ENCODE measurements at places on chromosomes 13 and 19.

- no peak for DNase-seq
Measured at GRCh38 chr19:7729831-7730285, 2.1 kb downstream of the CLEC4G start.

DNA sequence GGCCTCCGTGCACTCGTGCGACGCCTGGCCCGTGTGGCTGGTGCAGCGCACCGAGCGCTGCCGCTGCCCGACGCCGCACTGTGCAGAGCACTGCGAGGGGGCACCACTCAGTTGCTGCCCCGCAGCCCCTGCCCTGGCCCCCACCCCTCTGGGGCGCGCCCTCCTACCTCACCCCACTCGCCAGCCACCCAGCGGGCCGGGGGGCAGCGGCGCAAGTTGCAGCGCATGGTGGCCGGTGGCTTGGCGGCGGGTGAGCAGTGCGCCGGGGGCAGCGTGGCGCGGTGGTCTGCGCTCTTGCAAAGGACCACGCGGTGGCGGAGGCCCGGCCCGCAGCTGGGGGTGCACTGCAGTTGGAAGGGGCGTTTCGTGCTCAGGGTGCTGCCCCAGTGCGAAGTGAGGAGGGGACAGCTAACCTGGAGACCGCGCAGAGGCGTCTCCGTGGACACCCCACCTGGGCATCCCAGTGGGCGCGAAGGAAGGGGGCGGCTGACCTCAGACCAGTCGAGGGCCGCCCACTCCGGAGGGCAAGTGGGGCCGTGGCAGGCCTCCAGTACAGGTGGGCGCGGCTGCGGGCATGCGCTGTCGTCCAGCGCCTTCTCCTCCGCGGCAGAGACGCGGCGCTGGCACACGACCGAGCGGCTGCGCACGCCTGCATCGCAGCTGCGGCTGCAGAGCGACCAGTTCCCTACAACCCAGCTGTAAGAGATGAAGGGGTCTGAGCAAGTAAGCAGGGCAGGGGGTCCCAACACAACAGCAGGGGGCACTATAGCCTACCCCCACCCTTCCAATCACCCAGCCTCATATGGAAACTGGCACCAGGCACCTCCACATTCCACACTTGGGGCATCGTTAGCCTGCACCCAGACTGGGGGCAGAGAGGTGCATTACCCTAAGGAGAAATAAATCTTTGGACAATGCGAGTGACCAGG is 8.0 kb upstream of the MYO1F start:
- no peak for DNase-seq

GRCh38 chr19:51097166-51097738 is 11.0 kb downstream of the CTU1 start:
- DNase-seq, result peak; percentile 69

- DNase-seq, result no peak
Measured at GRCh38 chr13:113586661-113587479, 2.3 kb downstream of the TFDP1 start.

DNA sequence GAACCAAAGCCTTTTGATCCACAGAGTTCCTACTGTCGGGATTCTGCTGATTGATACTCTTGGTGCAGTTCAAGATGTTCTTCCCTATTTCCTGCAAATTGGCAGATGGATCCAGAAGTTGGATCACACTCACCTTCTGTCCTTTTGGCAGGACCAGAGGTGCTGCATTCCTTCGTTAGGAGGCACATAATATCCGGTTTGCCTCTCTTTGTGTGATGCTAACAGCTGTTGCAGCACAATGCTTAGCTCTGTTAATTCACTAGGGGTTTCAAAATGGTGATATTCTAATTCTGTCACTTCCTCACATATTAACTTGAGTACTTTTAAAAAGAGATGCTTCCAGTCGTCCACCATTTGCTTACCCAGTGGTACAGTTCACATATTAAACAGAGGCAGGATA is 15.2 kb upstream of the CHST8 start:
- no peak for DNase-seq

DNA sequence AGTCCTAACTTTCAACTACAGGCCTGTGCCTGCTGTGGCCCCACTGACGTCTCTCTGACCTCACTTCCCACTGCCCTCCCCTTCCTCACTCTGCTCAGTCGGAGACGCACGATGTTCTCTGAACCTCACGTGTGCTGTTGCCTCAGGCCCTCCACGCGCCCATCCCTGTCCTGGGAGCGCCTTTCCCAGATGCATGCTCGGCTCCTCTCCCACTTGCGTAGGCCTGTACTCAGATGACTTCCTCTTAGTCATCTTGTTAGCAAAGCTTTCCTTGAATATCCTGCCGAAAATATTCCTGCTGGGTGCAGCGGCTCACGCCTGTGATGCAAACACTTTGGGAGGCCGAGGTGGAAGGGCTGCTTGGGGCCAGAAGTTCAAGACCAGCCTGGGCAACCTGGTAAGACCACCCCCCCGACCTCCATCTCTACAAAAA is 9.3 kb upstream of the SYT5 start:
- no peak for DNase-seq

GRCh38 chr13:110618167-110618566 is 2.8 kb downstream of the NAXD start:
- DNase-seq, result no peak

DNA sequence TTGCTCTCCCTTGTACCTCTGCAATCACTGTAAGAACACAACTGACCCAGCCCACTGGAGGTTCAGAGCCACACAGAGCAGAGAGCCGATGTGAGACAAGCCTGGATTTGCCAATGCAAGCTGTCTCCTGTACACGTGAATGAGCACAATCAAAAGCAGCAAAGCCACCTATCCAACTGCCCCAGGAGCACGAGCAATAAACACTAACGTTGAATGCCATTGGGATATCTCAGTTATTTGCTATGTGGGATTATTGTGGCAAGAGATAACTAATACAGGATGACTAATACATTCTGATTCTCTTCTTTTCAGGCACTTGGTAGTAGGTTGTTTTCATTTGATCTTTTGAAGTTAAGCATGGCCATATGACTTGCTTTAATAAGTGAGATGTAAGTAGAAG is 85.2 kb upstream of the FAM216B start:
- no peak for DNase-seq

DNA sequence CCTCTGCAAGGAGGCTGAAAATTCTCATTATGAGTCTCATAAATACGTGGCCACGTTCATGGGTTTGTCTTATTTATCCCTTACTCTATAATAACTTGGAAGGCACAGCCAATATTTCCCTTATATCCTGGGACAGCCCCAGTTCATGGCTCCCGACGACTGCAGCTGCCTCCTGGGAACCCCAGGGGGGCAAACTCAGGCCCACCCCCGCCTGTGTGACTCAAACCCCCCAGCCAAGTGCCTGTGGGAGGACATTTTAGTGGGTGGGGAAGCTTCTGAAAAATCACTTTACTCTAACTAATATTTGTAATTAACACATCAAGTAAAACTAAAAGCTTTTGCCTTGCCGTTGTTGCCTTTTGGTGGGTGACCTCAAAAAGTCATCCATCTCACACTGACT is 14.3 kb downstream of the RASA3 start:
- DNase-seq, result no peak

GRCh38 chr13:77846173-77846572 is 72.5 kb downstream of the EDNRB start:
- no peak for DNase-seq

GRCh38 chr13:23147827-23148226 is 33.0 kb upstream of the SGCG start:
- DNase-seq, result no peak

DNA sequence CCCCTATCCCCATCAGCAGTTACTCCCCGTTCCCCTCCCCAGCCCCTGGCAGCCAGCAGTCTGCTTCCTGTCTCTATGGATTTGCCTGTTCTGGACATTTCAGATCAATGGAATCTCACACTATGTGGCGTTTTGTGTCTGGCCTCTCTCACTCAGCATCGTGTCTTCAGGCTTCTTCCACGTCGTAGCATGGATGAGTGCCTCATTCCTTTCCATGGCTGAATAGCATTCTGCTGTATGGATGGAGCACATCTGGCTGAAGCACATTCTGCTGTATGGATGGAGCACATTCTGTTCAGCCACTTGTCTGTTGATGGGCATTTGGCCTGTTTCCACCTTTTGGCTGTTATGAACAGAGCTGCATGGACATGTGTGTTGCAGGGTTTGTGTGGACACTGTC is 29.5 kb downstream of the CRTC1 start:
- DNase-seq, result no peak

DNA sequence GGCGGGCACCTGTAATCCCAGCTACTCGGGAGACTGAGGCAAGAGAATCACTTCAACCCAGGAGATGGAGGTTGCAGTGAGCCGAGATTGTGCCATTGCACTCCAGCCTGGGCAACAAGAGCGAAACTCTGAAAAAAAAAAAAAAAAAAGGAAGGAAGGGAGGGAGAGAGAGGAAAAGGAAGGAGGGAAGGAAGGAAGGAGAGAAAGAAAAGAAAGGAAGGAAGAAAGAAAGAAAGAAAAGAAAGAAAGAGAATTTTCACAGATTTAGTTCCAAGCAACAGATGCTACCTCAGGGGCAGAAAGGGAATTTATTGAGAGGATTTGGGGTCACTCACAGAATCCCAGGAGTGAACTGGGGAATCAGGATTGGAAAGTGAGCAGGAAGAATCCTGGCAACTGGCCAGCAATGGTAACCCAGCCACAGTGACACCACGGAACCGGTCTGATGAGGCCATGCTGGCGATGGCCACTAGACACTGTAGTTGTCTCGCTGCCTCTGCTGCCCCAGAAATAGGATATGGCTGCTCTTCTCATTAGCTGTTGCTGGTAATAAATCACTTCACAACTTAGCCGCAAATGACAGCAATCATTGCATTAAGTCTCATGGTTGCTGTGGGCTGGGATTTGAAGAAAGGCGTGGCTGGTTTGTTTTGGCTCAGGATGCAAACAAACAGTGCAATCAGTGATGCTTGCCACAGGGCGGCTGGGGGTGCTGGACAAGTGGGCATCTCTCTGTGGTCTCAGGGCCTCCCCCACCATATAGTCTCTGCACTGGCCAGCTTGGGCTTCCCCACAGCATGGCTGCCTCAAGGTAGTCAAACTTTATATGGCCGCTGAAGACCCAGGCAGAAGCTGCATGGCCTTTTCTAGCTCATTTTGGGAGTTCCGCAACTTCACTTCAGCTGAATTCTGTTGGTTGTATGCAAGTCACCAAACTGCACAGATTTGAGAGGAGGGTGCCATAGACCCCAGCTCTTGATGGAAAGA is 5.2 kb upstream of the BCAM start:
- no peak for DNase-seq

DNA sequence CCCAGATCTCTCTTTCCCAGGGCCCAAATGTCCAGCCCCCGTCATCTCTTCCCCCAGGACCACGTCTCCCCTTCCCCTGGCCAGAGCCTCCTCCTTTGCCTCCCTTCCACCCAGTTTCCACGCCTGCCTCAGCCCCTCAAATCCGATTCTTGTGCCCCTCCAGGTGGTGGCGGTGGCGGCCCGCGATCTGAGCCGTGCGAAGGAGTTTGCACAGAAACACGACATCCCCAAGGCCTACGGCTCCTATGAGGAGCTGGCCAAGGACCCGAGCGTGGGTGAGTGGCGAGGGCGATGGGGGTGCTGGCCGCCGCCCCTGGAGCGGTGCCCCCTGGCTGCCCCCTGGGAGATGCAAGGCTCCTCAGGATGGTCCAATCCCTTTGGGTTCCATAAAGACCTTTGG is 1.3 kb downstream of the DHDH start:
- no peak for DNase-seq

DNA sequence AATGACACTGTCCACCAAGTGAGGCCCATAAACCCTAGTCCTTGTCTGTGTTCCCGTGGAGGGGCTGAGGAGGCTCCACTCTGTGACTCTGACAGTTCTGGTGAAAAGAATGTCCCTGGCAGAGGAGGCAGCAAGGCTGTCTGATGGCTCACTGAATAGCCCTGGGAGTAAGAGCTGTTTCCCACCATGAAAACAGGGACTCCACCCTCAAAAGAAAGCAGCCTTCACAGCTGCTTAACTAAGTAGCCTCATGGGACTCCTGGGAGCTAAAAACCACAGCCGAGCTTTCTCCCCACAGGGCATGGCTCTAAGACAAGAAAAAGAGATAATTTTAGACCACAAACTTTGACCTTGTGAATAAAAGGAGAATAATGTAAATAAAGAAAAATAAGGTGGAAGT is 135.1 kb upstream of the FRY start:
- DNase-seq, result no peak

- DNase-seq, result no peak
Measured at GRCh38 chr13:27853335-27853734, 61.1 kb downstream of the GSX1 start.

DNA sequence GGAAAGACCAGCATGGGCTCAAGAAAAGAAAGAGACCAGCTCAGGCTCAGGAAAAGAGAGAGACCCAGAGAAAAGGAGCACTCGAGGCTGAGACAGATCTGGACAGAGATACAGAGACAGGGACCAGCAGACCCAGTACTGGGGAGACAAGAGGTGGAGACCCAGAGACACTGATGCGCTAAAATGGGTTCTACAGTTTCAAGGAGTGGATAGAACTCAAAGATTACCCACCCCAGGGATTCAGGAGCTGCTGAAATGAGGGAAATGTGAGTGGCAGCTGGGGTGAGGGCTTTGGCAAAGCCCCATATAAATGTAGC is 609 bp upstream of the ZSCAN18 start:
- DNase-seq, result no peak

DNA sequence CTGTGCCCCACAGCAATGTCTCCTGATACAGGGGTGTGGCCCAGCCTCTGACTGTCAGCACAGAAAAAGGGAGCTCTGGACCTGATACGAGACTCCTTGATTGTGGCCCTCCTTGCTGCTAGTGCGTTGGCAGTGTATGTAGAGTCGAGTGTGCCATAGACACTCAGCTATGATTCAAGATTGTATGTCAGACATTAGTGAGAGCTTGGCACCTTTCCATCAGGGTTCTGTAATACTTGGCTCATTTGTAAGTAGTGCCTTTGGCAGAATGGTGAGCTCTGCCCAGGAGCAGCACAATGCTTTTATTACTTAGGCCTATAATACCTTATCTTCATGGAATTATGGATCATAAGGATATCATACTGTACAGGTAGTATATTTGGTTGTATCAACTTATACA is 83.4 kb downstream of the ATP8A2 start:
- DNase-seq, result no peak

DNA sequence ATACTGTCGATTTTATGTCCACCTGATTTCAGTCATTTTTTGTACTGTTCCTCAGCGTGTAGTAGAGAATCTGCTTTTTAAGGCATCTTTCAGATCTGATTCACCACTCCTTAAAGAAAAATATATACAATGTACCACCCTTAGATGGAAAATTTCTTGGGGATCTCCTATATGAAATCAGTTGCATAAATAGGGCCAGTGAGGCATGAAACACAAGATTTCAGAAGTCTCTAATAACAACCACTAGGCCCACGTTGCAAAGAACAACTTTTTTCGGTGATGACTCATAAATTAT is 1.4 kb downstream of the USP12 start:
- peak; percentile 34 for DNase-seq
